ENCODE measurements at places on chromosomes 1 and 21.

GRCh38 chr21:27838573-27838972, 871.7 kb upstream of the ADAMTS5 start:
- DNase-seq, result no peak

DNA sequence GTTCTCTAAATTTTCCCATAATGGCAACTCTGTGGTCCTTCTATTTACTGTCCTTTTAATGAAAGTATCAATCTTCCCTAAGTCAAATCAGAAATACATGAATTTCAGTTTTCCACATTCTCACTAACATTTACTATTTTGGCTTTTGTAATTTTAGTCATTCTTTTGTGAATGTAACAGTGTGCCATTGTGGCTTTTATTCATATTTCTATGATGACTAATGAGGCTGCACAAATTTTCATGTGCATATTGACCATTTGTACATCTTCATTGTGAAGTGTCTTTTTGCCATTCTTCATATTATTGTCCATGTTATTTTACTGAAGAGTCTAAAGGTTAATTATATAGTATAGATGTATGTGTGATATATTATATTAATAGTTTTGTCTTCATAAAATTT, 431.0 kb upstream of the BRINP3 start:
- DNase-seq, result no peak

GRCh38 chr21:25559746-25560145, 47.5 kb downstream of the MRPL39 start:
- no peak for DNase-seq

DNA sequence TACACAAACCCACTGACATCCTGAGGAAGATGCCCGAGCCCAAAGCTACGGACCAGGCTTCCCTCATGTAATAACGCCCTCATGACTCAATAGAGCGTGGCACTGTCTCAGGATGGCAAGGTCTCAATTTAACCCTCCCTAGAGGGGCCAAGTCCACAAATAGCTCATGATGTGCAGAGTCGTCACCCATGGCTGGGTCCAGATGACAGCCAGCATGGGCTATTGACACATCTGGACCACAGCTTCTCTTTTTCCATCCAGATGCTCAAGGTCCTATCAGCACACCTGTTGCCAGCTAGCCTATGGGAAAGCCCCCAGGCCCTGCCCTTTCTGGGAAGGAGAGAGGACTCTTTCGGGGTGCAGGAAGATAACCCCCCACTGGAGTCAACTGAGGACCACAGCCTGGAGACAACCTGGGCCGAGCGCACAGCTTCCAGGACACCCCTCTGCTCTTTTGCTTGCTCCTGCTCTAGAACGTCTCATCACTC, 2.8 kb downstream of the LAPTM5 start:
- DNase-seq, result peak; percentile 48

DNA sequence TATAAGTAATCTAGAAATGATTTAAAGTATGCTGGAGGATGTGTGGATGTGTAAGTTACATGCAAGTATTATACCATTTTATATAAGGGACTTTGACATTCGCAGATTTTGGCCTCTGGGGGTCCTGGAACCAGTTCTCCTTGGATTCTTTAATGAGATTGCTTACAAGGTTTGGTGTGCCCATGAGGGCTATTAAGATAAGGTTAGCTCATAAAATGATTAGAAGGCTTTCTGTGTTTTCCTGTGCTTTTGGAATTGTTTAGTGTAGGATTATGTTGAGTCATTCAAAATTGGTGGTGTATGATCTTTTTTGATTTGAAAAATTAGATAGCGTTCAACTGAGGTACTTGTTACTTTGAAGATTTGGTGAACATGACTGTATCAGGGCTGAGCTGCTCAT, 5.6 kb downstream of the USP25 start:
- DNase-seq, result no peak

GRCh38 chr1:239422818-239423217, 36.5 kb downstream of the CHRM3 start:
- no peak for DNase-seq

DNA sequence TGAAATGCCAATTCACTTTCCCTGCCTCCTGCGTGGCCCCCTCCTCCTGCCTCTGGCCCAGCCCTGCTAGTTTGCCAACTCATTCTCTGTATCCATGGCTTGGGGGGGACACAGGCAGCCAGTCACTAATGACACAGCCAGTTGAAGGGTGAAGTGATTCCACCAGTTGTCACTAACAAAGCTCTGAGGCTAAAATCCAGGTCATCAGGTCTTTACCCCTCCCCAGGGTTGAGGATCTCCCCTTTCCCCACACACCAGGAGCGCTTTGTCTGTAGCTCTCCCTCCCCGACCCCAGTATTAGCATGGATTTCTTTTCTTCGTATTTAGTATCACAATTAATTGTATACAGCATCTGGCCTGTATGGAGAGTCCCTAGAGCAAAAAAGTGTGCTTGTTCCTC, 394.1 kb downstream of the RRAGC start:
- DNase-seq, result no peak

DNA sequence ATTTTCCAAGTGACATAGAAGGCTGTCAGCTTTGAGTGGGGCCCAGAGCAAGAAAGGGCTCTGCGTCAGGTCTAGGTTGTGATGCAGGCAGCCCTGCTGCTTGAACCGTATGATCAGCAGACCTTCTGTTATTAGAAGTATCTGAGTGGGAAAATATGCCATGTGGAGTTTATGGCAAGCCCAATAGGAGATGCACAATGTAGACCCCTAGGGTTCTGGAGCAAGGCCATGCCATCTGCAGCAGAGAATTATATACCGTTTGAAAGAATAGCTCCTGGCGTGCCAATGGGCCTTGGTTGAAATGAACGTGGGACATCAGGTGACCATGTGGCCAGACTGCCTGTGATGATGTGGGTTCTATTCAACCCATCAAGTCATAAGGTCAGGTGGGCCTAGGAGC, 44.1 kb upstream of the ZBTB18 start:
- DNase-seq, result no peak

DNA sequence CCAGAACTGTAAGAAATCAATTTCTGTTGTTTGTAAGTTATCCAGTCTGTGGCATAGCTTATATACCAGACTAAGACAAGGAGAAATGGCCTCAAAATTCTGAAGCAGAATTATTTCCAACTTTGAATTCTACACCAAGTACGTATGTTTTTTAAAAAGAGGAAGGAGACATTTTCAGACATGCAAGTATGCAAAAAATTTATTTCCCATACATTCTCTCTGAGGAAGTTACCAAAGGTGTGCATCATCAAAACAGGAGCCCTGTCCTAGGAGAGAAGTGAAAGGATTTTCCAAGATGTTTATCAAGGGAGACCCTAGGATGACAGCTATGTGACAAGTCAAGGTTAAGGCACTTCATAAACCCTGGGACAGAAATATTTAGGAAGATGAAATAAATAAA, 49.3 kb upstream of the RABGAP1L start:
- DNase-seq, result no peak

- no peak for DNase-seq
These were observed 242.4 kb upstream of the TMEM51 start for GRCh38 chr1:14910984-14911721.

DNA sequence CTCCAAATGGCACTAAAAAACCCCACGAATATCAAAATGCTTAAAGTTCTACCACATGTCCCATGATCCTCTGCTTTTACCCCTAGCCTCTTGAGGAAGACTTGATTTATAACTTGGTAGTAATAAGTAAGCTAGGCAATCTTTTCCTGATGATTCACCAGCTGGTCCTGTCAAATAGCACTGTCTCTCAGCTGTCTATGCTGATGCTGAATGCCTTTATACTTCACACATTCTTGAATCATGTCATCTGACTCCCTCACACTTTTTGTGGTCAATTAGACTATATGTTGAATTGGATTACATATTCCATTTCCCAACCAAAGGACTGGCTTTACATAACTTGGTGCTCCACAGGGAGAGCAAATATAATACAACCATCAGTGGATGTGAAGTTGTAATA, 16.6 kb downstream of the C21orf91 start:
- DNase-seq, result no peak

DNA sequence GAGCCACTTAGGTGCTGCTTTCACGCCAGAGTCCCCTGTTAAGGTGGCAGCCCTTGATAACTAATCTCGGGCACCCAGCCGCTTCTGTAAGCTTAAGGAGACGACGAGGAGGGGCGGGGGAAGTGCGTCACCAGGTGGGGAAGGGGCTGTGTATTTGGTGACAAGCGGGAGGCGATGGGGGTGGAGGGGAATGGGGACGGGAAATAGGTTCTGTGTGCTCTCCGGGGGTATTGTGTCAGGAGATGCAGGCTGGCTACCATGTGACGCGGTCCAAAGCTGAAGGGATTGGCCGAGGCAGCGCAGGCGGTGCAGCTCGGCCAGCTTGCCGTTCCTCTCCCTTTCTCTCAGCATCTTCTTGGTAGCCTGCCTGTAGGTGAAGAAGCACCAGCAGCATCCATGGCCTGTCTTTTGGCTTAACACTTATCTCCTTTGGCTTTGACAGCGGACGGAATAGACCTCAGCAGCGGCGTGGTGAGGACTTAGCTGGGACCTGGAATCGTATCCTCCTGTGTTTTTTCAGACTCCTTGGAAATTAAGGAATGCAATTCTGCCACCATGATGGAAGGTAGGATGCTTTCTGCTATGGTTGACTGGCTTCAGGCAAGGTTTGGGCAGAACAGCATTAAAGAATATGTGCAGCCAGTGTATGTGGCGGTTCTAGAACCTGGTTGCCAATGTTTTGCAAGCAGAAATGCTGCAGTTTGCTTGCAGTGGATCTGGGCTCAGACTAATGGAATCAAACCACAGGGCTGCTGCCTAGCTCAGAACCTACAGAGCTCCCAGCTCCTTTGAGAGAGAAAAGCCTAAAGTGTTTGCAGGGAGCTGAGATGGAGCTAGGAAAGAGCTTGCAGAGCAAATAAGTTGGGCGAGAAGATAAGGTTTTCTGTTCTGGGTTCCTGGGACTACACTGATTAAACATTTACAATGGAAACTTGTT, at the start of gene SGIP1:
SGIP1 (plus strand) TSS at position 350 of the 937 bp plus-strand sequence; CDS start at position 556, 206 bp downstream.
- peak; percentile 11 for DNase-seq

GRCh38 chr1:169594391-169594790, 8.1 kb upstream of the F5 start:
- DNase-seq, result peak; percentile 54

- DNase-seq, result no peak
These were observed 20.4 kb upstream of the TMEM52 start for GRCh38 chr1:1939296-1940122.
